ENCODE measurements at places on chromosomes 1 and 21. TPM values are rescaled to one million over a fixed set of nuclear protein-coding genes. Genes with fewer than 3 reads are reported as not detected.

DNM3 gene
- total RNA-seq = 1.9 TPM

SDC3 gene
- total RNA-seq = 9.3 TPM

LAX1 gene
- not detected for total RNA-seq

C4BPA gene
- not detected for total RNA-seq

AVPR1B gene
- not detected for total RNA-seq

GNG5 gene
- 28.0 TPM for total RNA-seq

GRIK3 gene
- not detected for total RNA-seq

CSRP1 gene
- 179 TPM for total RNA-seq

CLIC6 gene
- total RNA-seq = 0.23 TPM

GPR3 gene
- 0.30 TPM for total RNA-seq

IFNAR1 gene
- total RNA-seq = 16.0 TPM

IGSF21 gene
- total RNA-seq = not detected

GLIS1 gene
- total RNA-seq = 0.30 TPM

GALE gene
- total RNA-seq = 8.0 TPM

HMGCS2 gene
- total RNA-seq = not detected

MRPS15 gene
- total RNA-seq = 61.9 TPM

PGLYRP3 gene
- not detected for total RNA-seq

MSH4 gene
- 0.35 TPM for total RNA-seq

SERPINC1 gene
- total RNA-seq = not detected

HSF2BP gene
- not detected for total RNA-seq

TEDDM1 gene
- not detected for total RNA-seq

NBPF19 gene
- total RNA-seq = 12.9 TPM

WNT9A gene
- 0.23 TPM for total RNA-seq

KRTAP15-1 gene
- total RNA-seq = not detected

CDA gene
- 0.38 TPM for total RNA-seq

SPRR2F gene
- not detected for total RNA-seq

ARID1A gene
- total RNA-seq = 6.3 TPM

PEX11B gene
- 22.6 TPM for total RNA-seq

LEFTY1 gene
- total RNA-seq = 0.23 TPM
